Hindlimb muscle (tissue), 1 donor: ENCODE measurements at places on chromosomes 16 and 17. TPM values are rescaled to one million over a fixed set of nuclear protein-coding genes. Genes with fewer than 3 reads are reported as not detected.

GRCh38 chr17:67558740-67559380 is 158.9 kb upstream of the NOL11 start:
- DNase-seq = no peak

GRCh38 chr16:12354296-12354833 is 377.8 kb downstream of the SNX29 start:
- no peak for DNase-seq

GRCh38 chr16:66712512-66712911 is 16.0 kb upstream of the CMTM4 start:
- no peak for DNase-seq

- no peak for DNase-seq
Observed at GRCh38 chr17:49762151-49762941, 1.6 kb downstream of the FAM117A start.

DNA sequence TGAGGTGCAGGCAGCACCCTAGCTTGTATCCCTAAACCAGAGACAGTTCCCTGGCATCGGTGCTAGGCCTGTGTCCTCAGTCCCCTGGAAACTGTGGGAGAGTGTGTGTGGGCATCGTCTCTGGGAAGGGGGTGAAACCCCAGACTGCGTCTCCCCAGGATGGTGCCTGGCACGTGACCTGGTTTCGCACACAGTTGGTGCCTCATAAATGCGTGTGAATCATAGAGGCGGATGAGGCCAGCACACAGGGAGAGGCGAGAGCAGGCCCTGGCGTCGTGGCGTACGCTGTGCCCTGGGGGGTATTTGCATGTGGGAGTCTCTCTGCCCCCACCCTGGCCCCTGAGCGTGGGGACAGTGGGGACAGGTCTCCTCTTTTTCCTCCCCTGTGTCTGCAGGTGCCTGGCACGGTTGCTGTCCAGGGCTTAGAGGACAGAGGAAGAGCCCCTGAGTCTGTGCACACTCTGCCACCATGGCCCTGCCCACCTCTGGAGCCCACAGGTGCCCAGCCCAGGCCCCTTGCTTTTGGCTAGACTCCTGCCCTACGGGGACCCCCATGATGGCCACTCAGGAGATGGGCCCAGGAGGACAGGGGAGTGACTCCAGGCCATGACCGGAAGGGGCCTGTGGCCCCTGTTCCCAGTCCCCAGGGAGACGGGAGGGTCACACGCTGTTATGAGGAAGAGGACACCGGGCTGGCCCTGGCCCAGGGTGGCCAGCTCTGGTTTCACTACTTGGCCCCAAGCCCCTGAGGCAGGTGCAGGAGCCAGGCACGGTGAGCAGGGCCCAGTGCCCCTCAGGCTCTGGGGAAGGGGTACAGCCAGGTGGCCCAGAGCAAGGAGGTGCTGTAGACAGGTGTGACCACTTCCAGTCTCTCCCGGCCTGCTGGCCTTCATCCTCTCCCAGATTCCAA is 1.3 kb upstream of the FSCN2 start:
- DNase-seq = no peak

- no peak for DNase-seq
Observed at GRCh38 chr16:72110662-72111615, 17.3 kb downstream of the DHX38 start.

DNA sequence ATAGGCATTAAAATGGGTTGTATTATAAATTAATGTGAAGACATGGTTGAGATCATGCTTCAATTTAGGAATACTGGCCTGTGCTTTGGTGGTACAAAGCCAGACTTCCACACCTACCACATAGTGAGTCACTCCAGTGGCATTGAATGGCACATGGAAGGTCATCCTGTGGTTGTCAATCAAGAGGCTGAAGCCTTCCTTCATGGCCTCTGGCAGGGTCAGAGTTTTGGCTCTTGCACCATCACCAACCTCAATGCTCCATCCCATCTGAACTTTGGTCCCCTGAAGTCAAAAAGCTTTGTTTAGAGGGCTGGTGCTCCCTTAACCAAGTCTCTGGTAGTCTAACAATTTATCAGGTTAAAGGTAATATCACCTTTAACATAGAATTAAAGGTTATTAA is 6.1 kb downstream of the ZP2 start:
- no peak for DNase-seq

DNA sequence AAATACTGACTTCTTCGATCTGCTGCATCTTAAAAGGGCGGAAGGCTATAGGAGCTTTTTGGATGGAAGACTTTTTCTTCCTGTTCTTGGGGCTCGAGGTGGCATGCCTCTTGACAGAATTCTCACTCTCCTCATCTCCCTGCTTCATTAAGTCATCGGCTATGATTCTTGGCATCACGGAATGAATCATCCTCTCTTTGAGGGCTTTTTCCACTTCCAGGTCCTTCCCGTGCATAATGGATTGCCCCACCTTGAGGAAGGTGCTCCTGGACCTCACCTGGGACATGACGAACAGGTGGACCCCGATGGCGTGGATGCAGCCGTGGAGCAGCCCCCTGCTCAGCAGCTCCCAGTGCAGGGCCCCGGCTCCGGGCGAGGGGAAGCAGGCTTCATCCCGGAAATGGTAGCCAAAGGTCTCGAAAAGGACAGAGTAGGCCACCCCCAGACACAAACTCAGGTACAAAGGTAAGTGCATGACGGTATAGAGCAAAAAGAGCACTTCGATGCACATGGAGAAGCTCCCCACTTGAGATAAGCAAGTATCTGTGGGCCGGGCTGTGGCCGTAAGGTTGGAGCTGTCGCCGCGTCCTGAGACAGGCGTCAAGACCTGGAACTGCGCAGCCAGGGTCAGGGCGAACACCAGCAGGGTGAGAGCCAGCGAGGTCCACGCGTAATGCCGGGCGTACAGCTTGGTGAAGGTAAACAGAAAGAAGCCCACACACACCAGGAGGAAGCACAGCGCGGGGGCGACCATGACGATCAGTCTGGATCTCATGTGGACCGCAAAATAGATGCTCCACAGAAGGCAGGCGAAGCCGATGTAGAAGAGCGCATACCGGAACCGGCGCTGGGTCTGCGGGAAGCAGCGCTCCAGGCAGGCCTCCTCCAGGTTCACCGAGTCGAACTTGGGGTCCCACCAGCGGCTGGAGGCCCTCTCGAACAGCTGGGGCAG is 1.7 kb downstream of the ADCY9 start:
- no peak for DNase-seq

GRCh38 chr17:68035131-68035522 is 408 bp upstream of the KPNA2 start:
- peak; percentile 97 for DNase-seq

GRCh38 chr16:56298948-56299596 is 107.8 kb downstream of the GNAO1 start:
- DNase-seq = no peak

DNA sequence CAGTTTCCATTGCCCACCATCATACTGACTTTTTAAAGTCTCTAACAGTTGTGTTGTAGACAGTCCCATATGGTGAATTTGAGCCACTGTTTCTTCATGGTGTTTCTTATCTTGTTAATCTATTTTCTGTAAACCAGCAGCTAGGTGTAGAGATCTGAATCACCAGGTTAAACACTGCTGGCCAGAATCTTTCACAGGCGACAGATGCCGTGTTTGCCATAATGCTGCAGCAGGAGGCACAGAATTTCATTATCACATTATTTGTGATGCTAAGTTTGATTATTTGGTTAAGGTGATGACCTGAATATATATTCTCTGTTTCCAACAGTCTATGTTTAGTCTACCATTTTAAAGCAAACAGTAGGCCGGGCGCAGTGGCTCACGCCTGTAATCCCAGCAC is 11.5 kb upstream of the CNGB1 start:
- DNase-seq = no peak

- no peak for DNase-seq
Observed at GRCh38 chr16:13907431-13907830, 12.5 kb upstream of the ERCC4 start.

DNA sequence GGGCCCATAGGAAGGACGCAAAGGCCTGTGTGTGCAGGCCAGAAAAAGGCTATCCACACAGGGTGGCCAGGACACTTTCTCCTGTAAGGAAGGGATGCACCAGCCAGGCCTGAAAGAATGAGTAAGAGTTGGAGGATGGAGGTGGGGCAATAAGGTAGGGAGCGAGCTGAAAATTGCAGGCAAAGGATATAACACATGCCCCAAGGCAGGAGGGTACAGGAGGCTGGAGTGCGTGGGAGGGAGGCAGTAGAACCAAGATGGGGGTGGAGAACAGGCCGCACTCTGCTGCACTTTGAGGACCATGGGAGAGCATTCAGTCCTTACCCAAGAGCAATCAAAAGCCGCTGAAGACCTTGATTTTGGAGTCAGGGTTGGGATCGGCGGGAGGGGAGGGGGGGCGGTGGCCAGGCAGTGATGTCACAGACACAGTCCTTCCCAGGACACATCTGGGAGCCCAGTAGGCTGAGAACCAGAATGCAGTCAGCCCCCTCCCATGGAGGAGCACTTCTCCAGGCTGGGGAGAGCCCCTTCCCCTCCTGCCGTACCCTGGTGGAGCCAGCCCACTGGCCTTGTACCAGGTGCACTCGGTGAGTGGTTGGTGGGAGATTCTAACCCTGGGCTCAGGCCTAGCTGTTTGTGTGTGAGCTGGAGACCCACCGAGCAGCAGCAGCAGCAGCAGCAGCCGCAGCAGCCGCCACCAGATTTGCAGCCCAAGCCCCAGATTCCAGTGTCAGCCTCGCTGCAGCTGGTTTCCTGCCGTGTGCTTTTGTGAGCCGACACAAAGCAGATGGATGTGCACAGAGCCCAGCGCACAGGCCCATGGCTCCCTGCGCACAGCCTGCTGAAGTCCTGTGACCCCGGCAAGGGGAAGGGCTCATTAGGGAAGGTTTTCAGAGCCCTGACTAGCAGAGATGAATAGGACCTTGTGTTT is 17.5 kb downstream of the ANKRD40 start:
- DNase-seq = no peak

DNA sequence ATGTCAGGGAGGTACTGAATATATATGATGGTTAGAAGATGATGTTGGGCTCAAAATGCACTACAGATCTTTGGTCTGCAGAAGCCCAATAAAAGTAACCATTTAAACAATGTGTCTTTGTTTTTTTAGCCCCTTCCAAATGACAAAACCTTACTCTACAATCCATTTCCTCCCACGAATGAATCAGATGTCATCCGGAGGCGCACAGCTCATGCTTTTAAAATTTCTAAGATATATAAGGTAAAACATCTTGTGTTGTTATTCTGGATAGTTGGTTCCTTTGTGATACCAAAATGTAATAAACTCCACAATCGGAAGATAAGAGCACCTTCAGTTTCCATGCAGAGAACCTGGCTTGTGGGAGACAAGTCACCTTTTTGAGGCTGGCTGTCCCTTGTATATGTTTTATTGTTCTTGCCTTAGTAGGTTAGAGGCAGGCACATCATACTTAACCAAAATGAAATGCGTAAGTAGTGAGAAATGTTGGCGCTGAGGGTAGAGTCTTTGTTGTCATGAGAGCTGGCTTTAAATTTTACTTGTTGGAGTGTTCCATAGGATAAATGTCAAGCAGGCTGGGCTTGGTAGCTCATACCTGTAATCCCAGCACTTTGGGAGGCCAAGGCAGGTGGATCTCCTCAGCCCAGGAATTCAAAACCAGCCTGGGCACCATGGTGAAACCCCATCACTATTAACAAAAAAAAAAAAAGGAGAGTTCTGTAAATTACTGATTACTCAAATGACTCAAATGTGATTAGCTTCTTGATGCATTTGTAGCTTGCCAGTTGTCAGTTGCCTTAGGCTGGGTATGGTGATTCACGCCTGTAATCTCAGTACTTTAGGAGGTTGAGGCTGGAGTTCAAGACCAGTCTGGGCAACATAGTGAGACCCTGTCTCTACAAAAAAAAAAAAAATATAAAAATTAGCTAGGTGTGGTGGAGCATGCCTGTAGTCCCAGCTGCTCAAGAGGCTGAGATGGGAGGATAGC is 19.7 kb upstream of the SNTB2 start:
- no peak for DNase-seq

DNA sequence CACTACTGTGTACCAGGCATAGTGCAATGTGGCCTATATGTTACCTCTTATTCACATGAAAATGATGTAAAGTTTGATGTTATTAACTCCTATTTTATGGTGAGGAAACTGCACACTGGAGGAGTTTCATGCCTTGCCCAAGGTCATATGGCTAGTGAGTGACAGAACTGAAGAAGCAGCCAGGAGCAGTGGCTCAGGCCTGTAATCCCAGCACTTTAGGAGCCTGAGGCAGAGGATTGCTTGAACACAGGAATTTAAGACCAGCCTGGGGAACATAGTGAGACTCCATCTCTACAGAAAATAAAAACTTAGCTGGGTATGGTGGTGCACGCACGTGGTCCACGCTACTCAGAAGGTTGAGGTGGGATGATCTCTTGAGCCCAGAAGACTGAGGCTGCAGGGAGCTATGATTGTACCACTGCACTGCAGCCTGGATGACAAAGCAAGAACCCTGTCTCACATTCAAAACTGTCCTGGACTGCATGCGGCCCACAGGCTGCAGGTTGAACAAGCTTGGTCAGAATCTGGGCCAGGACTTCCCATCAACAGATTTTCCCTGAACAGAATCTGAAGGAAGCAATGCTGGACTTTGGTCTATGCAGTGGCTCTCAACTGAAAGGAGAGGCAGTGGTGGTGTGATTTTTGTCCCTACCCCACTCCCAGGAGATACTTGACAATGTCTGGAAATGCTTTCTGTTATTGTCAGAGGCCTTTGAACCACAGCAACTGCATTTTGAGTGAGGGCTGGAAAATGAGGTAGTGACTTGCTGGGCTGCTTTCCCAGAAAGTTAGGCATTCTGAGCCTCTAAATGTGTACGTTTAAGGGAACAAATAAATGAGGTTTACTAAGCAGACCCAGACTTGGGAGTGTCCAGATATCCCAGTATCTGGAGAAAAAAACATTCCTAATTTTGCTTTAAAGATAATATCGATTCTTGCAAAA is 479.5 kb downstream of the TMEM114 start:
- no peak for DNase-seq

DNA sequence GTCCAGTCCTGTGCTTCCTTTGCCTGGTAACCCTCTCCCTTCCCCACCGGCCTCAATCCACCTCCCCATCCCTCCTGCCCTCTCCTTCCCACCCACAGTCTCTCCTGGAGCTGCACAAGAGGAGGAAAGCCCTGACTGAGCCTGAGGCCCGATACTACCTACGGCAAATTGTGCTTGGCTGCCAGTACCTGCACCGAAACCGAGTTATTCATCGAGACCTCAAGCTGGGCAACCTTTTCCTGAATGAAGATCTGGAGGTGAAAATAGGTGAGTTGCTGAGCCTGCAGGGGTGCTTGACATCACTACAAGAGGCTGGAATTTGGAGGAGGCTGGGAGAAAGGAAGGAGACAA is 1.3 kb downstream of the PLK1 start:
- DNase-seq = no peak

DNA sequence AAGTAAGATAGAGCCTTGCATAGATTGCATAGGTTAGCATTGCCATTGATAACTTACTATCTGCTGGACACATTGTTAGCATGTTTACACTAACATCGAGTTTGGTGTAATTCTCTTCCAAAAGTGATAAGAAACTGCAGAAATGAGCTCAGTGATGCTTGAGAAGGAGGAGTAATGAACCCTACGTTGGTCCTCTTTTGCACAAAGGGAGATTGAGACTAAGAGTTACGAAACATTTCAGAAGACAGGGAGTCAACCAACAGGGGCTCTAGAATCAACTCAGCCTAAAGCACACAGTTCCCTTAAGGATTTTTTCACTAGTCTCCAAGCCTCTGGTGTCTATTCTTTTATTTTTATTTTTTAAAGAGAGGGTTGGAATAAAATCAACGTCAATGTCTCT is 6.8 kb downstream of the CCL7 start:
- no peak for DNase-seq

- DNase-seq = no peak
Observed at GRCh38 chr17:41987642-41988041, 21.0 kb downstream of the CNP start.

Gene RNU2-1
- 2.1 TPM for polyA plus RNA-seq

Gene CCDC200
- polyA plus RNA-seq = 11.2 TPM

Gene HOXB8
- 0.49 TPM for polyA plus RNA-seq

Gene MYH13
- 0.52 TPM for polyA plus RNA-seq
